ENCODE measurements at places on chromosomes 7 and 10.

- DNase-seq = no peak
Measured at GRCh38 chr7:29204491-29205272, 10.1 kb downstream of the CHN2 start.

DNA sequence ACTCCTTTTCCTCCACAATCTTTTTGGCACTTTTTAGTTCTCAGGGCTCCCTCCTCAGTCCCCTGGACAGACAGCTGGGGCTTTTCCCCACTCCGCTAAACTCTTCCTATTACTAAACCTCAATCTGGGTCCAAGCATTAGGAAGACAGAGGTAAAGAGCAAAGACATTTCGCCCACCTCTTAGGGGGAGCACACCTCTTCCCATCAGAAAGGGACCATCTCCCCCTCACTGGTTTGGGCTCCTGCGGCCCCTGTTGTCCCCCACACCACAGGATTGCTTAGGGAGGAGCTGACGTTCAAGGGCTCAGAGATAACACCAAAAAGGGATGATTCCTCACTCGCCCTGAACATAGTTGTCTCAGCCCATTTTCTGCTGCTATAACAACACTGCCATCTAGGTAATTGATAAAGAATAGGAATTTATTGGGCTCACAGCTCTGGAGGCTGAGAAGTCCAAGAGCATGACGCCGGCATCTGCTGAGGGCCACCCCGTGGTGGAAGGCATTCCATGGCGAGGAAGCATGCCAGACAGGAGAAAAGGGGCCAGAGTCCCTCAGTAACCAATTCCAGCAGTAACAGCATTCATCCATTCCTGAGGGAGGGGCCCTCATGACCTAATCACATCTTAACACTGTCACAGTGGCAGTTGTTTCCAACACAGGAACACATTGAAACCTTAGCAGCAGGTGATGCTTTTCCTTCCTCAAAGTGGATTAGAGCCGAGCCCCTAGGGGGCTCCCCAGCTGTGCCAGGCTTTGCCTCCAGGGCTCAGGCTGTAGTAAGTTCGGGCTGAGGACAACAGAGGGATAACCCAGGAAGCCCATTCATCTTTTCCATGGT is 209.6 kb downstream of the EBF3 start:
- DNase-seq = no peak

DNA sequence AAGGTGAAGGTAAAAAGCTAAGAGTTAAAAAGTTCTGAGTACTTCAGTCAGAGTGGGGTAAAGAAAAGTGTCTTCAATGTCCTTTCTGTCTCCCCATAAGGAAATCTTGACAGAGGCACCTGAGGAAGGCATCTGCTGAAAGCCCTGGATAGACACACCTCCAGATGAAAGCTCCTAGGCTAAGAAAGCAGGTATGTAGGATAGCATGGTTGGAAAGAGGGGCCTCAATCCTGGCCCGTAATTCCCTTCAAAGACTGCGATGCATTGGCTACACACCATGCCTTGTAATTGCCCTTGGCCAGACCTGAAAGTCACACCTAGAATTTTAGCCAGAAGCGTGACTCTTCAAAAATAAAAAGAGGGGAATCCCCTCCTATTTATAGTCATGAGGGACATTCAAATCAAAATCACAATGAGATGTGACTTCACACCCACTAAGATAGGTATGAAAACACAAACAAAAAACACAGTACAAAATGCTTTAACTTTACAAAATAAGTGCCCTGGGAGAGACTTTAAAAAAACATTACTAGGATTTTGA is 809.7 kb downstream of the IPMK start:
- DNase-seq = no peak

DNA sequence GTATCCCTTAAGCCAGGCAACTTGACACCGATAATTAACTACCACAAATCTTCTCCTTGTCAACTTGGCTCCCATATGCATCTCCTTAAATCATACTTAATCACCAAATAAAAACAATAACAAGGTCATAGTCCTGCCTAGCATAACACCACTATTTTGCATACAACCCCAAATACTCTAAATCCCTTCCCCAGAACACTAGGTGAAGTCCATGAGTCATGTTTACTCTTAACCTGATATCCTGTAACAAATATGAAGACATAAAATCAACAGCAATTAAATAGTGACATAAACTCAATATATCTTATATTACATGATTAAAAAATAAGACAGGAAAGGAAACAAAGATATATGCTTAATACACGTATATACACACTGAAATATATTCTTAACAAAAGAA is 362.0 kb downstream of the ETV1 start:
- no peak for DNase-seq

DNA sequence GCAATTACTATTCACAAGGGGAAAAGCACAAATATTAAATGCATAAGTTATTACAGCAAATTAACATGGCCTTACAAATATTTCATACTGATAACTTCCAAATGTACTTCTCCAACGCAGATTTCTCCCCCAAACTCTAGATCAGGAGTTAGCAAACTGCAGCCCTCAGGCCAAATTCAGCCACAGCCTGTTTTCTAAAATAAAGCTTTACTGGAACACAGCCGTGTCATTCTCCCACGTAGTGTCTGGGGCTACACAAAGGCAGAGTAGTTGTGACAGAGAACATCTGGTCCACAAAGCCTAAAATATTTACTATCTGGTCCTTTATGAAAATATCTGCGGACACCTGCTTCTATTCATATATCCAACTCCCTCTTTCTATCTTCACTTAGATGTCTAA is 151.8 kb upstream of the AHR start:
- no peak for DNase-seq

DNA sequence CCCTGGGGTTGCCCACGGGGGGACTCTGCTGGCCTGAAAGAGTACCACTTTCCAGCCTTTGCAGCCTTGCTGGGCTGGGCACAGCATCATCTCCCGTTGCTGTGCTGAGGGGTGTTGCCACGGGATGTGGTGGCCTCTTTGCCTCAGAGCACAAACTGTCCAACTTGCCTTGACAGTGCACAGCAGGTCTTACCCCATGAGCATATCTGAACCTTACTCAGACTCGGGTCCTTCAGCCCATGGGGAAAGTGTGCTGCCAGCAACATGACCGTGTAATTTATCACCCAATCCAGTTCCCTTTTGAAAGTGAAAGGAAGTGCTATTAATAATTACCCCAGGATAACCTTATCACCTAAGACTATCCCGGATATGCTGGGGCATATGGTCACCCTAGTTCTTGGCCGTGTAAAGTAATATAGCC is 46.8 kb downstream of the TBXAS1 start:
- DNase-seq = no peak

DNA sequence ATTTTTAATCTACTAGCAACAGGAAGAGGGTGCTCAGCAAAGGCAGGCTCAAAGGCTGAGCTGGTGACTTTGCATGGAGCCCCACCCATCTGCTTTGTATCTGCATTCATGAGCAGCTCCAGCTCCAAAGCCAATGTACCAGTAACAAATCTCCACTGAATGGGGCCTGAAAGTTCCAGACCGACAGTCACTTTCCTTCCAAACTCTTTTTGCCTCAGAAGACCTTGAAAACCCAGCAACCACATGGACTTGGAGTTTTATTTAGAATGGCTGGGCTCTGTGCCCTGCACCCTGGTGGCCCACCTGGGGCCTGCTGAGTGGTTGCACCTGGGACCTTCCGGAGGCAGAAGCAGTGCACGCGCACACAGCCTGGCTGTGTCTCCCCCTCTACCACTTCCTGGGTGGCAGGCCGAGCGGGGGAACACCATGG is 195.0 kb upstream of the PLXNA4 start:
- no peak for DNase-seq

DNA sequence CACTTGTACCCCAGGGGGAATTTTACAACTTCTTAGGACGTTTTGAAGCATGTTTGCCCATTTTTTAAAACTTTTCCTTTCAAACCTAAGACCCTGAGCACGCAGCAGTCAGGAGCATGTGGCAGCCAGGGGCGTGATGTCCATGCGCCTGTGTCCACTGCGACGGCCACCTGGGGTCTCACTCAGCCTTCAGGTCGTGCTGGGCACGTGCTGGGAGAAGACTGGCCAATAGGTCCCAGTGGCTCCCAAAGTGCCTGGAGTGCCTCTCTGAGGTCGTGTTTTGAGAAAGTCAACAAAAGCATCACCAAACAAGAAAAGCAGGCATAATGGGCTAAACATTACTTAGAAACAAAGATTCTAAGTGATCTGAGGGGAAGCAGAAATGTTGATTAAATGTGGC is 14.8 kb downstream of the LRRC27 start:
- DNase-seq = no peak

DNA sequence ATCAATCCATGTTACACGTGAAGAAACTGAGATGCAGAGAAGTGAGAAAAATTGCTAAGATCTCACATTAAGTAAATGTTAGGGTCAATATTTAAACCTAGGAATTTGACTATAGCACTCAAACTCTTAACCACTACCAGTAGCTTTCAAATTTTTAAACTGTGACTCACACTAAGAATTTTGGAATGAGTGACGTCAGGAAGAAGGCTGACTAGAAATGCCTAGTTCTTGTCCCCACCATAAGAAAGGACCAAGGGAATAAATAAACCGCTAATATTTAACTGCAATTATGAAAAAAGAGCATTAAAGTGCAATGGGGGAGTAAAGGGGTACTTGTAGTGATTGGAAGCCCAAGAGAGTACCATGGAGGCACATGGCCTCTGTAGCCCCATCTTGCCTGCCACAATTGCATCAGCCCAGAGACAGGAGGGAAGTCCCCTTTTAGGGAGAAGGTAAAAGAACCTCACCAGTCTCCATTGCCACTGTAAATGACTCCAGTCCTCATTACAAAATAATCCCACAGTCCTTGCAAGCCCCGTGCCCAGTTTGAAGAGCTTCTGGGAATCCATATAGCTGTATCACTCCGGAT is 3.5 kb upstream of the AKR1B1 start:
- DNase-seq = no peak

DNA sequence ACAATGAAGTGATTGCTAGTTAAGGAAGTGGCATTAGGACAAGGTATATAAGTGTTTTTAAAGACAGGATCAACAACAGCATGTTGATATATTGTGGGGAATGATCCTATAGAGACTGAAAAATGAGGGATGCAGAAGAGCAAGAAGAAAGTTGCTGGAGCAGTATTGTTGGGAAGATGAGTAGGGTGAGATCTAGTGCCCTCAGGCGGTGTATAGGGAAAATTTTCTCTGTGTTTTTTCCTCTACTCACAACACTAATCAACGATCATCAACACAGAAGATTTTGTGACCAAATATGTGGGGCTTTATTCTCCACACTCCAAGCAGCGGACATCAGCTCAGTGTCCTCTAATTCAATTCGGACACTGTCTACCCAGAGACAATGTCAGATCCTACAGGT is 9.6 kb upstream of the PTTG1IP2 start:
- DNase-seq = no peak

GRCh38 chr10:120782336-120782735 is 68.8 kb upstream of the WDR11 start:
- DNase-seq = no peak

GRCh38 chr10:110556969-110557601 is 10.4 kb upstream of the SMC3 start:
- DNase-seq = peak; percentile 32

DNA sequence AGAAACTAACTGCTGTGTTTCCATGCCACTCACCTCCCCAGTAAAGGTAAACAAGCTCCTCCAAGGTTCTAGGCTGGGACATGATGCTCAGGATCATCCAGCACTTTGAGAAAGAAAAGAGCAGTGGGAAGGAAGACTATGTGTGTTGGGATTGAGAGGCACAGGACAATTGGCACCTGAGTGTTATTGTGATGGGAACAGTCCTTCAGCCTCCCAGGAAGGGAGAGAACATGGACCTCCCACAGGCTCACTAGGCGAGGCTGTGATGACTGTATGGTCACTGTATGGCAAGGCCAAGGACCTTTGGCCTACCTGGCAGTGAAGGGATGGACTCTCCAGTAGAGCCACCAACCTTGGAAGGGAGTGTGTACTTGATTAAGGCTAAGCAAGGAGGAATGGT is 123.2 kb upstream of the UNC5B start:
- DNase-seq = no peak

- DNase-seq = peak; percentile 56
Measured at GRCh38 chr7:116180302-116180701, 30.0 kb upstream of the TES start.

DNA sequence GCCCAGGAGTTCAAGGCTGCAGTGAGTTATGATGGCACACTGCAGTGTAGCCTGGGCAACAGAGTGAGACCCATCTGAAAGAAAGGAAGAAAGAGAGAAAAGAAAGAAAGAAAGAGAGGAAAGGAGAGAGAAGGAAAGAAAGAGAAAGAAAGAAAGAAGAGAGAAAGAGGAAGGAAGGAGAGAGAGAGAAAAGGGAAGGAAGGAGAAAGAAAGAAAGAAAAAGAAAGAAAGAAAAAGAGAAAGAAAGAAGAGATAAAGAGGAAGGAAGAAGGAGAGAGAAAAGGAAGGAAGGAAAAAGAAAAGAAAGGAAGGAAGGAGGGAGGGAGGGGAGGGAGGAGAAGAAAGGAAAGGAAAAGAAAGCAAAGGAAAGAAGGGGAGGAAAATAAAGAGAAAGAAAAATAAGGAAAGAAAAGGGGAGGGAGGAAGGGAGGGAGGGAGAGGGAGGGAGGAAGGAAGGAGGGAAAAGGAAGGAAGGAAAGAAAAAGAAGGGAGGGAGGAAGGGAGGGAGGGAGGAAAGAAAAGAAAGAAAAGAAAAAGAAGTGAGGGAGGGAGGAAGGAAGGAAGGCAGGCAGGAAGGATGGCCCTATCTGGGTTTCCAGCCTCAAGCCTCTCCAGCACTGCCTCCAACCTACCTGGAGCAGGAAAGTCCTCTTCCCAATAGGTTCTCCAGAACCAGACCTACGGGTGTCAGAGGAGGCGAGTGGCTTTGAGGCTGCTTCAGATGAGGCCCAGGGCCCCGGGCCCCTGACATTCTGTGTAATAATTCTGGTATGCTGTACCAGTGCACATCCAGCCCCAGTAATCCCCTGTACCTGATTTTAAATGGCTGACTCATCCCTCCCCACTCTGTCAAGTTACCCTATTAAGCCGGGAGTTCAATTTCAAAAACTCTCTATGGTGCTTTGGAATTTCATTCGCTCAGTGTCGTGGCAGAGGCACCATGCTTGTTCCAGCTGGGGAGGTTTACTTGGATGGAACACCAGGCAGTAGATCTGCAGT is 6.8 kb upstream of the PARD3 start:
- DNase-seq = no peak

- no peak for DNase-seq
Measured at GRCh38 chr10:104026762-104027161, 58.9 kb downstream of the COL17A1 start.

DNA sequence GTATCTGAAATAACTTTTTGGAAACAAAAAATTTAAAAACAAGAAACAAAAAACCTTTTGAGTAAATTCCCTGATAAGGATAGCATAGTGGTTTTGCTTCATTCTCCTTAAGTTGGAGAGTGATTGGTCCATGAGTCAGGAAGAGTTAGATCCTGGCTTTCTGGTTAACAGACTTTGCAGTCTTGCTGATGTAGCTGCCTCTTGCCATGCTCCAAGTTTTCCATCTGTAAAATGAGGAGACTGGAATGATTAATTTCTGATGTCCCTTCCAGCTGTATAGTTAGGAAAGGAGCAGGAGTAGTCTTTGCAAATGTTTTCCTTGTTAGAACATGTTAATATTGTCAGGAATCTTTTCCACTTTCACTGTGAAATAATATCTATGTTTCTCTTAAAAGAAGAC is 266.6 kb downstream of the DNAJB9 start:
- DNase-seq = peak; percentile 41

- DNase-seq = no peak
Measured at GRCh38 chr7:50369143-50370026, 64.9 kb downstream of the IKZF1 start.
